ENCODE measurements at places on chromosomes 2 and 18. TPM values are rescaled to one million over a fixed set of nuclear protein-coding genes. Genes with fewer than 3 reads are reported as not detected.

The COL4A4 gene
- total RNA-seq, result 3.2 TPM

GRCh38 chr2:202555356-202555755 is 79.4 kb upstream of the FAM117B start:
- DNase-seq, result no peak

DNA sequence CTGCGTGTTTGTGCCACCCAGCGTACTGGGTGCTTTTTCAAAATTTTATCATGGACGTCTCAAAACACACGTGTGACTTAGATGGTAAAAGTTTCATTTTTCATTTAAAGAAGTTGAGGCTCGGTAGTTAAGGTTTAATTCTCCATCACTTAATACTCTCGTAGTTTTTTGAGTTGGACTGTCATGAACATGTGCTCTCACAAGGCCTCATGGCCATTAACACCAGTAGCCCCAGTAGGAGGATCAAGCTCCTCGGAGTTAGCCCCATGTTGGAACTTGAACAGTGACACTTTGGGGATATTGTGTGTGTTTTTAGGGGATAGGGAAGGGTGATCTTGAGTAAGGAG is 15.3 kb downstream of the NMUR1 start:
- no peak for DNase-seq

- DNase-seq, result no peak
Measured at GRCh38 chr2:46036929-46037328, 260.3 kb upstream of the EPAS1 start.

DNA sequence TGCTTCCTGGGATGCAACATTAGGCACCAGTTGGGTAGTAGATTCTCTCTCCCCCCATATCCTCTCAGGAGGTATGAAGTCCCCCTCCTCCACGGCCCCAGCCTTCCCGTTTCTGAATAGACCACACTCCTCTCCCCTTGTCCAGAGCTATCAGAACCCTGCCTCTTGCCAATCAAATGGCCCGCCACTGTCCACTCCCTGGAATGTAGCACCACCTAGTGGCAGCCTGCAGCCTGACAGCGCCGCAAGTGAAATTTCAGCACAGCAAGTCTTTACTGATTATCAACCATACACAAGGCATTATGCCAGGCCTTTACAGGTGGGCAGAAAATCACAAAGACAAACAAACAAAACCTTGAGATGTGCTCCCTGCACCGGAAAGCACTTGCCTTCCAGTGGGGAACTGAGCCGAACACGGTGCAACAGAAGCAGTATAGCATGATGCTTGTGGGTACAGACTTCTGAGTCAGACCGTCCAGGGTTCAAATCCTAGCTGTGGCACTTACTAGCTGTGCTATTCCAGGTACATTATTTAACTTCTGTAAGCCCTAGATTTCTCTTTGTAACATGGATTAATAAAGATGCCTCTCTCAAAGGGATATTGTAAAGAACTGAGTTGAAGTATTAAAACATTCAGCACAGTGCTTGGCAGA is 174.0 kb downstream of the SMAD2 start:
- DNase-seq, result peak; percentile 28

DNA sequence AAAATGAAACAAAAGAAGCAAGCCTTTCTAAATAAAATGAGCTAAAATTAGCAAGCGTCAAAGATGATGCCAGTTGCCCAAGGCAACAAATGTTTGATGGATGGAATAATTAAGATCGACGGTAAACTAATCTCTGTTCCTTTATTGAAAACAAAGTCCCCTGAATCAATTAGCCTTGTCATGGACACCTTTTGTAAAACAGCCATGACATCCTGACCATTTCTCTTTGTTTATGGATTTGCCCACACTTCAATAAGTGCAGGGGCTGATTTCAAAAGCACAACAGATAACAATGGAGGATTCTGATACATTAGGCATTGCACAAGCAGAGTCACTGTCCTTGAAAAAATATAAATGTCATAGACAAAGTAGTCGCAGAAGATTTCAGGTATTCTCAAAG is 160.1 kb upstream of the HNRNPA3 start:
- no peak for DNase-seq

GRCh38 chr2:199977984-199978415 is 22.6 kb downstream of the MAIP1 start:
- no peak for DNase-seq

- DNase-seq, result no peak
Measured at GRCh38 chr2:180063494-180064092, 56.5 kb upstream of the CWC22 start.

- peak; percentile 21 for DNase-seq
Measured at GRCh38 chr2:189222468-189223105, 43.0 kb upstream of the COL5A2 start.

Measured in heart left ventricle (tissue), 16 donors.